ENCODE measurements at places on chromosomes 12 and 14.
A peak's percentile ranks its signal among the peaks of the same experiment; 100 is the strongest.

- no peak for DNase-seq
Measured at GRCh38 chr12:105861227-105861626, 277.5 kb downstream of the NUAK1 start.

DNA sequence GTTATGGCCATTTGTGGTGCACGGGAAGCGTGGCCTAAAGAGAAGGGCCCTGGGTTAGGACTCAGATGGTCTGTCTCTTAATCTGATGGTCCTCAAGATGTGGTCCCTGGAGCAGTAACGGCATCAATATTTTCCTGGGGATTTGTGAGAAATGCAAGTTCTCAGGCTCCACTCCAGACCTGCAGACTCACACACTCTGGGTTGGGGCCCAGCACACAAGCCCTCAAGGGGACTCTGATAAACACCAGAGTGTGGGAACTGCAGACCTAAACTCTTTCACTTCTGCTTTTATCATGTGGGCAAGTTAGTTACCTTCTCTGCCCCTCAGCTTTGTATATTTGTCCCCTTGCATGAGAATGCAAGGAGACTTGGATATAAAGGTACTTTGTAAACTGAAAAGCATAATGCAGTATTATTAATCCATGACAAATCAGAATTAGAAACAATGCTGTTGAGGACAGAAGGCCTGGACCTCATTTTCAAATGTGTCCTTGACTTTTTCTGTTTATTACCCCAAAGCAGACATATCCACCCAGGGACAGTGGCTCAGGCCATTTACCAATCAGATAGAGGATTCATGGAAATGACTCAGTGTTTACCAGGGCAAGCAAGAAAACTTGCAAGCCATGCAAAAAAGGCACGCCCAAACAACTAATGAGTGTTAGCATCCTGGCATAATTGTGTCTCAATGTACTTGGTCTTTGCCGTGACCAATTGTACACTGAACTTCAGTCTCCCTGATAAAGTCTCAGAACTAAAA is 157.0 kb downstream of the ASCL1 start:
- DNase-seq = no peak

- DNase-seq = no peak
Measured at GRCh38 chr12:66767536-66767935, 88.7 kb upstream of the GRIP1 start.

DNA sequence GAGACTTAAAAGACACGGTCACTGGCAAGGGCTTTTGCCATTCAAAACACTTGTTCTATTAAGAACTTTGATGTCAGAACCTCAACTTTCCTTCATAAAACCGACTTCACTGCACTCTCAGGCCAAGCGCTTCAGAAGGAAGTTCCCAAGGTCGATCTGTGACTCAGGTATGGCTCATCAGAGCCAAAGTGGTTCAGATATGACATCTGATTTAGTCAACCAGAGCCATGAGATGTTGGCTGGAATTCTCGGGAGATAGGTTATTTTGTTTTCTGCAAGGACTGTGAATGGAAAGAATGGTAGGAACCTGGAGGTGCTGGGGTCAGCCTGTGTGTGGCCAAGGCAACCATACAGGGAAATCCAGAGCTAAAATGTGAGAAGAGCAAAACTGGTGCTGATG is 445.6 kb downstream of the GLT1D1 start:
- DNase-seq = no peak

GRCh38 chr14:22699801-22700564 is 55.8 kb upstream of the OR6J1 start:
- no peak for DNase-seq

- no peak for DNase-seq
Measured at GRCh38 chr14:39467889-39468524, 35.8 kb upstream of the FBXO33 start.

GRCh38 chr12:71158361-71158882 is 623 bp upstream of the TSPAN8 start:
- DNase-seq = no peak

DNA sequence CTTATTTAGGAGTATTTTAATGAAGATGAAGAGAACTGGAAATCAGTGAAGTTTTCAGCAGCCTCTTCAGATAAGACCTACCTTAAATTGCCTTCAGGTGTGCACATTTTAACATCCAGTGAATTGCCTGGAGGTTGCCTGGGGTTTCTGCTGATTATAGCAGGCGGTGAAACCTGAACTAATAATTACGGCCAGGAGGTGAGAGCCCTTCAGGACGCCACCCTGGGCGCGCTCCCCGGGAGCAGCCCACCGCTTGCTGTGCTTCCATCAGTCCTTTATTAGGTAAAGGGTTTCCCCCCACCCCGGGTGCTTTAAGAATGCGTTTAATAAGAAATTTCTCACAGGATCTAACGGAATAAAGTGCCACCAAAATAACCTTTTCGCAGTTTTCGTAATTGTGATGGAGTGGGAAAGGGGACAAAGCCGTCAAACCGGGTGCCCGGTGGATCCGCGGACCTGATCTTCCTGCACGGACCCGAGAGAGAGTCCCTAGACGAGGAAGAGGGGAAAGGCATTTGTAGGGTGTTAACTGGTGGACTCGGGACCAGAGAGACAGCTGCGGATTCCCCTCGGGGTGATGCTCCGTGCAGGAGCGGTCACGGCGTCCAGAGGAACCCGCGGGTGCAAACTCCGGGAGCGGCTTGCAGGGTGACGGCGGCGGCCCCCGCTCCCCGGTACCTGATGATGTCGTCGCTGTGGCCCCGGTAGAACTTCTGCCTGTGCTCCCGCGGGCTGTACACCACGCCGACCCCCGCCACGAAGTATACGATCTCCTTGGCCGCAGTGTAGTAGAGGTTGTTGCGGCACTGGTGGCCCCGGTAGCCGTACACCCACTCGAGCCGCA is 902 bp downstream of the EML5 start:
- peak; percentile 9 for DNase-seq

DNA sequence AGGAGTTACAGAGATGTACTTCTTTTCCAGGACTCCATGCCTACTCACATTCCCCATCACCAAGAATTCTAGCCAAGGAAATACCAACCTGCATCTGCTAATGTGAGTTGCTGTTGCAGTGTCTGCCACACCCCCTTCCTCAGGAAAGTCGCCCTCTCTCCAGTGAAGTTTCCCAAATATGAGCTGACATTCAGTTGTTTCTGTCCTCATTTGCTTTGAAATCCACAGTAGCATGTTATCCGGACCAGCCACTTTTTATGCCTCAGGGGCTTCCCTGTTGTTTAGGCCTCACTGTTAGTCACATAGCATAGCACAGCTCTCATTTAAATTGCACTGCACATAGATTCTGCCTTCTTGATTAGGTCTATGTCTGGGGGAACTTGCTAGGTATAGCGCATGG is 212.4 kb downstream of the EGLN3 start:
- DNase-seq = no peak

DNA sequence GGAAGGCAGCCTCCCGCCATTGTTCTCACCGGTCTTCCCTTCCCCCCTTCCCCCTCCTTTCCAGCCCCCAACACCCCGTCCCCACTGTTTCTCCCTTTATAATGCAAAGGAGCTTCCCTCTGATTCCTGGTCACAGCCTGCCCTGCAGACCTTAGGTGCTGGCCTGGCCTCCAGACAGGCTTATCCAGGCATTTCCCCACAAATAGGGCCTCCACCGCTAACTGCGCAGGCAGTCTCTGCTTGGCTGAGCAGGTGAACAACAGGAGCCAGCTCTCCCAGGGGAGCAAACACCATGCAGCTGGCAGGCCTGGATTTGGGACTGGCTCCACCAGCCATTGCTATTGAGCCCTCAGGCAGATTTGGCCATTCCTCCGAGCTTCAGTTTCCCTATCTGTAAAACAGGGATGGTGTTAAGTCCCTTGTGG is 46.0 kb downstream of the SMIM41 start:
- no peak for DNase-seq

- no peak for DNase-seq
Measured at GRCh38 chr12:109099431-109100020, 2.1 kb downstream of the UNG start.

DNA sequence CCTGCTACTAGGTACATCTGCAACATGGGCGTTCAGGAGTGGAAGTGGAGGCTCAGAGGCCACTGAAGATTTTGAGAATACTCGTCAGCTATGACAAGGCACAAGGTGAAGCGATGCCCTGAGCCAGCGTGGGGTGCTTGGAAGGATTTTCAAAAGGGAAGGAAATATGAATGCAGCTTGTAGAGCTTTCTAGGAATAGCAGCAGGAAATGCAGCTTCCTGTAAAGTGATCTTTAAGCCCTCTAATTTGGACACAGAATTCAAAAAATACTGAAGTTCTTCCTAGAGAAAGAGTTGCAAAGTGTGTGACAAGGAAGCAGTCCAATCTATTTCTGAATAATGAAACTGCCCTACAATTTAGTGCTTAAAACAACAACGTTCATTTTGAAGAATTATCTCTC is 13.2 kb upstream of the C1S start:
- DNase-seq = no peak

GRCh38 chr12:125451408-125451807 is 386.2 kb downstream of the AACS start:
- no peak for DNase-seq

GRCh38 chr12:50047693-50048250 is 9.6 kb upstream of the ASIC1 start:
- no peak for DNase-seq

DNA sequence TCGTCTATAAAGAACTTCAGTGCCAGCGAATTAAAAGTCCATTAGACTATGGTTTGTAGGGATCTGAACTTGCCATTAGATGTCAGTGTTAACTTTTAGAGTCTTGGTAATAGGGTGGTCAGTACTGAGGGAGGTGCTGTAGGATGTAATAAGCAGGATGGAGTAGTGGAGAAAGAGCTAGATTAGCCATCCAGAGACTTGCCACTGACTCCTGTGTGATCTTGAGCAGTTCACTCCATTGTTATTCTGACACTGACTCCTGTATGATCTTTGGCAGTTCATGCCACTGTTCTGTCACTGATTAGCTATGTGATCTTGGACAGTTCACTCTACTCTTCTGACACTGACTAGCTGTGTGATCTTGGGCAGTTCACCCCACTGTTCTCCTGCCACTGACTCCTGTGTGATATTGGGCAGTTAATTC is 133.6 kb downstream of the TTLL5 start:
- DNase-seq = no peak

GRCh38 chr14:36662258-36662542 is 540 bp downstream of the PAX9 start:
- no peak for DNase-seq

- no peak for DNase-seq
Measured at GRCh38 chr12:114625294-114625851, 58.6 kb downstream of the TBX3 start.

DNA sequence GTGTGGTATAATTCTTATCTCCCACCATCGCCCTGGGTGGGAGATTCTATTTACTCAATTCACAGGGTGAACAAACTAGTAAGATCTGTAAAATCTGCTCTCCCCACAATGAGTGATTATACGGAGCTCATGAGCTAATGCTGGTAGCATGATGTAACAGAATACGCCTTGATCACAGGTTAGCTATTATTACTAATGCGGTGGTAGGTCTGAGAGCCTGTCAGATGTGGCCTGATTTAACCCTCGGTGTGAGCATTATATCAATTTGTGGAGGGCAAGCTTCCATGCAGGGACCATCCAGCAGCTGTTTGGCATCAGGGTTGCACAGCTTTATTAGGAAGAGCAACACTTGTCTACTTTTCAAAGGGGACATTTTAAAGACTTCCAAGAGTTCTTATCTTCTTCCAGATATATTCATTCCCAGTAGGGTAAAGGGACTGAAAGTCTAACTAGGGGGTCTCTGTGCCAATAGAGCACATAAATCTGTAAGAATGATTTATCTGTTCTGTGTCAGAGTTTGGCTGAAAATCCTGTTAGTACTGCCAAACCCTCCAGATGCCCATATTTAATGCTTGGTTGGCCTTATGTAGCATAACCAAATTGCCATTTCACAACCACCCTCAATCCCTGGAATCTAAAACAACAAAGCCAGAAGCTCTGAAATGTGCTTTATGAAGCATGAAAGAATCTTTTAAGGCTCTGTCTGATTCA is 18.7 kb downstream of the TSHR start:
- DNase-seq = no peak

DNA sequence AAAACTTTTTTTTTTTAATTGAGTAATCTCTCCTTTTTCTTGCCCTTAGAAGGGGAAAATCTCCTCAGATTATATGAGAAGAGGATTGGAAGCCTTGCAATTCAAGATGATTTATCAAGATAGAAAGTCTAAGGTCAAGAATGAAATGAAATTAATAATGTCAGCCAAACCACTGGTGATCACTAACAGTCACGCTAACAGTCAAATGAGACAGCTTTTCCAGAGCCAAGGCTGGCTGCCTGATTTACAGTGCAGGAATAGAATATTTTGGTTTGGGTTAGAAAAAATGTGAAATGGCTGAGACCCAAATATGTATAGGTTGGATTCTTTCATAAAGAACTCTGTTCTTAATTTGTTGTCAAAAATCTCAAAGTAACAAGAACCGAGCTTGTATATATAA is 204.3 kb downstream of the PPM1H start:
- no peak for DNase-seq

DNA sequence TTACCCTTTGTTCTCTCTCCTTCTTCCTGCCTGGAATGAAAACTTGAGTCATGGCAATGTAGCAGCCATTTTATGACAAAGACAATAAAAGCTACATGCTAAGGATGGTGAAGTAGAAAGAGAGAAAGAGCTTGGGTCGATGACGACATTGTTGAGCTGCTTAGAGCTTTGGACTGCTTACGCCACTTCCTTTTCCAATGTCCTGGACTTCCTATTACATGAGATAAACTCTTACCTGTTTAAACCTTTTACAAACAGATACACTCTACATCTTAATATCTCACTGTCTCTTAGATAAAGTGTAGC is 70.1 kb downstream of the PEBP1 start:
- no peak for DNase-seq

- no peak for DNase-seq
Measured at GRCh38 chr12:84495711-84496110, 416.9 kb downstream of the SLC6A15 start.

DNA sequence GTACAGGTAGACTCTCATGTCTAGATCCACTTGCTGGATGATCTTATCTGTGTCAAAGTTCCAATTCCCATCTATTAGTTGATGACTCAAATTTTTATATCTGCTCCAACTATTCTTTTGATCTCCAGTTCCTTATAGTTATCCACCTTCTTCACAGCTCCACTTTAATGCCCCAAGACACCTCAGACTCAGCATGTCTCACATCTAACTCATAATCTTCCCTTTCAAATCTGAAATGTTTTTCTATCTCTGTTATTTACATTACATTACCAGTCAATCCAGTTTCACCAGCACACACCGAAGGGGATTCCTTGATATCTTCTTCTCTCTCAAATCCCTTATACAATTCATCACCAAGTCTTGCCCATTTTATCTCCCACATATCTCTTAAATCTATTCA is 3.7 kb upstream of the METAP2 start:
- DNase-seq = no peak

DNA sequence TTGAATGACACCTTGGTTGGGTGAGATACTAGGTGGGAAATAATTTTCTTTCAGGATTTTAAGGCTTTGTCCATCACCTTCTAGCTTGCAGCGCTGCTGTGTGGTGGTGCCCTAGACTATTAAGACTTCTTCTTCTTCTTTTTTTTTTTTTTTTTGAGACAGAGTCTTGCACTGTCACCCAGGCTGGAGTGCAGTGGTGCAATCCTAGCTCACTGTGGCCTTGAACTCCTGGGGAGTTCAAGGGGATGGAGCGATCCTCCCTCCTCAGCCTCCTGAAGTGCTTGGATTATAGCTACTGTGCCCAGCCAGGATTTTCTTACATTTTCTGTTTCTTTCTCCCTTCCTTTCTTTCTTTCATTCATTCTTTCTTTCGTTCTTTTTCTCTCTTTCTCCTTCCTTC is 10.3 kb upstream of the MTA1 start:
- DNase-seq = no peak
